ENCODE measurements at places on chromosomes 7 and 10.

- DNase-seq: no peak
Observed at GRCh38 chr7:64945503-64946175, 42.6 kb downstream of the ZNF273 start.

- no peak for DNase-seq
Observed at GRCh38 chr10:129396021-129396722, 70.9 kb upstream of the MGMT start.

DNA sequence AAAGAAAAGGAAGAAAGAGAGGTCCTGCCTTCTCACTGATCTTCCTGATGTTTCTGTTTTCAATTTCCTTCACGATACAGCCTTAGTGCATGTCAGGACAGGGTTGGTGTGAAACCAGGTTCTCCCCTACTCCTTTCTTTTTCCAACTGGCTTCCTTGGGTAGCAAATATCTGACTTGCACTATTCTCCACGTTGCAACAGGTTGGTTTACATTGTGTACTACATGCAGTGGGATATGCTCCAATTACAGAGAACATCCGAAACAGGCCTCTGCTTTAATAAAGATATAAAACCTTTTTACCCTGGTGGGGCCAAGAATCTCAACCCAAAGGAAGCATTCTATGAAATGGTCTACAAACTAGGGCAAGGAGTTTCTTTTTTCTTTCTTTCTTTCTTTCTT, 16.9 kb upstream of the CREB5 start:
- no peak for DNase-seq

GRCh38 chr7:141023295-141023694, 8.5 kb upstream of the MRPS33 start:
- DNase-seq: no peak

DNA sequence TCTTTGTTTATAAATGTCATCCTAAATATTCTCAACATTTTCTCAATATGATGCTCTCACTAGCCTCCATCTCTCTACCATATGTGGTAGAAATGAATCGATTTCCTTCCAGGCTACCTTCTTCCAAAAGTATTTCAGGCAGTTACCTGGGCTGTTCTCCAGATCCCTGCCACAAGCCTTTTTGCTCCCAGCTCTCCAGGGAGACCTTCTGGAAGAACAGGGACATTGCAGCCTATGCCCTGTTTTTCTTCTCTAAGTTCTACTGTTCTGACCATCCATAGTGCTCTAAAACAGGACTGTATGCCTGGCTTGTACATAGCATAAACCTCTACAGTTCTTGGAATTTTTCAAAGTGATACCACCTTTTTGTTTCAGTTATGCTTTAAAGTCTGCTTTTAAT, 552.8 kb downstream of the ANKRD7 start:
- no peak for DNase-seq

DNA sequence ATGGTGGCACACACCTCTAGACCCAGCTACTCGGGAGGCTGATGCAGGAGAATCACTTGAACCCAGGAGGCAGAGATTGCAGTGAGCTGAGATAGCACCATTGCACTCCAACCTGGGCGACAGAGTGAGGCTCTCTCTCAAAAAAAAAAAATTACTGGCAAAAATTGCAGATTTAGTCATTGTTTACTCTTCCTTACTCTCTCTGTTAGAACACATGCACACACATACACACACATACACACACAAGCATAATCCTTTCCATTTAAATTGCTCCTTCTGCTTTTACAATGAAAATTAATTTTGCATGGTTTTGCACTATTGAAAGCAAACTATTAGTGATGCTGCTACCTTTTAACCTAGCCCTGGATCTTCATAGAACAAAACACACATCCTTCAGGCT, 15.4 kb upstream of the UCN3 start:
- DNase-seq: no peak

- no peak for DNase-seq
Observed at GRCh38 chr10:72455889-72456595, 101.3 kb upstream of the DNAJB12 start.

GRCh38 chr7:97971120-97971989, 18.6 kb downstream of the OCM2 start:
- DNase-seq: no peak

DNA sequence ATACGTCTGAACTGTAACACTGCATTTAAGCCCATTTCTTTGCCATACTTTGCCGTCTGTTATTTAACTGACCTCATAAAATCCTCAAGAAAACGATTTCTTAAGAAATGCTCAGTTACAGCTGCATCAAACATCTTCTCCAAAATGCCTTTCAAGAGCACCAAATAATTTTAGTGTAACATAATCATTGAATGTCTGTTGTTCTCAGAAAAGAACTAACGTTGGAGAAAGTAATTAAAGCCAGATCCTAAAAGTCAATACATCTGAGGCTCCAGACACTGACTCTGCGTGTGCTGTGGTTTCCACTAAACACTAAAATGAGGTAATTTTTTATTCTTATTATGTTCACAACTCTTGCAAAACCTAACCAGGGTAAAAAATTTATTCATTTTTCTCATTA, 63.7 kb upstream of the LRRC17 start:
- no peak for DNase-seq

DNA sequence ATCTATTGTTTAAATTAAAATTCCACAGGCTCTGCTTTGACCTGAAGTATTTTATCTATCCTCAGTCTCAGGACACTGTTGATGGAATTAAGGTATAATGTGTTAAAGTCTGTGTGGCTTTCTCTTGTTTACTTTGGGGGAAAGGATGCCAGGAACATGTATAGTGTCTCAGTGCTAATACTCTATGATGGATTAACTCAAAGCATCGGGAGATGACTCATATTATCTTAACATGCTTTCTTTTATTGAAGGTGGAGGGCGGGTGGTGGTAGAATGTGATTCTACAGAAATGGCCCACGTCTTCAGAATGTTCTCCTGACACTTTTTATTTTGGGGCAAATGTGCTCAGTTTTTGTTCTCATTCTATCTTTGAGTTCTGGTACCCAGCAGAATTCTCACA, 189.0 kb downstream of the ANKRD30A start:
- DNase-seq: no peak

- no peak for DNase-seq
Observed at GRCh38 chr7:156474241-156474743, 166.3 kb upstream of the RNF32 start.

DNA sequence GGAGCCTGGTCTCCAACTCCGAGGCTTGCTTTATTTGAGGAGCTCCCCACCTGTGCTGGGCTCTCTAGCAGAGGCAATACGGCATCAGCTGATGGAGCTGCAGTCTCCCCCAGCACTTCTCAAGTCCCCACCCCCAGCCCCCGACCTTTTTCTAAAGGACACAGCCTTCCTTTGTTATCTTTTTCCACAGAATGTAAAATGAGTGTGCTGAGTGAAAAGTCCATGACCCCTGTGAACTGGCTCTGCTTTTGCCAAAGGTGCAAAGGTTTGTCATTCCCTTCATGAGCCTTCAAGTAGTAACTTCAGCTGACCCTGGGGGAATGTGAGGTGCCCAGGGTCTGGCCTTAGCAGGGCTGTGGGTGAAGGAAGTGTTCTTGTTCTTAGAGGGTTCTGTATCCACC, 25.5 kb downstream of the LRRC4 start:
- DNase-seq: no peak

- no peak for DNase-seq
Observed at GRCh38 chr7:70703785-70704184, 428.2 kb upstream of the GALNT17 start.

GRCh38 chr7:142827951-142828500, 26.9 kb upstream of the EPHB6 start:
- no peak for DNase-seq

- no peak for DNase-seq
Observed at GRCh38 chr7:103010211-103010610, 64.4 kb downstream of the FBXL13 start.

DNA sequence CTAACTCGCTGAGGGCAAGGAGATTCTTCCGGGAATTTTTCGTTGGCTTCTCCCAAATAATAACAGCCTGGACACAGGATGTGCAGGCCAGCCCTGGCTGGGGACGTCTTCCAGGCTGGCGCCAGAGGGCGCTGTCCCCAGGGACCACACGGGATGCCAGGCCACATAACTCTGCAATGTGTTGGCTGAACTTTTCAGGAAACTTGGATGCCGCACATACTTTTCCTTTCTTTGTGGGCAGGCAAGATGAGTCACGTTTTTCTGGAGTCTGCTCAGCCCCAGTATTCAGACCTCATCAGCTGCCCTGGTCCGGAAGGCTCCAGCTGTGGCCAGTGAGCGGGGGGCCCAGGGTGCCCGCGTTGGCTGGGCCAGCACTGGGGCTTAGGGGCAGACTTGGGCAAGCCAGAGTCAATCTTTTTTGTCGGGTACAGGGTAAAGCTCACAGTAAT, 122.7 kb downstream of the PRKAG2 start:
- DNase-seq: peak; percentile 35

Data from GM19239 (cell line).